ENCODE measurements at places on chromosomes 7 and 10.
A peak's percentile ranks its signal among the peaks of the same experiment; 100 is the strongest.

GRCh38 chr7:157439761-157440160, 103.0 kb downstream of the DNAJB6 start:
- no peaks in the 10 kb centered on the region for H3K4me1 ChIP-seq
- DNase-seq = no peak
- no peak overlapping the region for H3K27ac ChIP-seq
- H3K4me3 ChIP-seq = no peak overlapping the region

DNA sequence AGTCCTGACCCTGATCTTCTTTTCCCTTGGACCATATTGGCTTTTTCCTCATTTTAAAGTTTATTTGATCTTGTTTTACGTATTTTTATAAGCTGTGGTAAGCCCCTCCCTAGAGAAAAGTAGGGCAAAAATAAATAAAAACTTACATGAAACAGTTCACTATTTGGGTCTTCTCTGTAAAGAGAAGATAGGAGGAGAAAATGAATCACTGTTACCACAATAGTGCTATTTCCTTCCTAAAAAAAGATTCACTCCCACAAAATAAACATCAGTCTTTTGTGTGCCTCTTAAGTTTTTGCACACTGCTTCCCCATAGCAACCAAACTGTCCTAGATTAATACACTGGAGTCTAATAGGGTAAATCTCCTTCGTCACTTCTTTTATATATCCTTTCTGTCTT, 1.4 kb upstream of the SVIL start:
- H3K4me1 ChIP-seq = 0 out of 2 replicates have a peak, but pooled peaks cover 2% of the 10 kb centered on the region
- H3K4me3 ChIP-seq = no peak overlapping the region
- no peak overlapping the region for H3K27ac ChIP-seq
- H3K27me3 ChIP-seq = no peaks in the 10 kb centered on the region
- no peak for DNase-seq

DNA sequence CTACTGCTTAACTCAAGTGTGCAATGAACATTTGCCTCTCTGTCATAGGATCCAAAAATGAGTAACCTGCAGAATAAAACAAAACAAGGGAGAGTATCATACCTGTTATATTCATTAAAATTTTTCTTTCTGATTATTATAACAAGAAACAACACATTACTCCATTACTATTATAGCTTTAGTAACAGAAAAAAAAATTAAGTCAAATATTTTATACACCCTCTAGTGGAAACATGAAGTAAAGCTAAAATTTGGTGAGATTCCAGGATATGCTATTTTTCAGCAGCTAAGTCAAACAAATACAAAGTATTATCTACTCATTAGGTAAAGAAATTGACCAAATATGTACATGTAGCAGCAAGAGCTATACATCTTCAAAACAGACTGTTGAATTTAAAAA, 56.3 kb downstream of the PDZD8 start:
- no peak for DNase-seq
- H3K27ac ChIP-seq = no peak overlapping the region
- no peaks in the 10 kb centered on the region for H3K36me3 ChIP-seq
- H3K27me3 ChIP-seq = no peaks in the 10 kb centered on the region

DNA sequence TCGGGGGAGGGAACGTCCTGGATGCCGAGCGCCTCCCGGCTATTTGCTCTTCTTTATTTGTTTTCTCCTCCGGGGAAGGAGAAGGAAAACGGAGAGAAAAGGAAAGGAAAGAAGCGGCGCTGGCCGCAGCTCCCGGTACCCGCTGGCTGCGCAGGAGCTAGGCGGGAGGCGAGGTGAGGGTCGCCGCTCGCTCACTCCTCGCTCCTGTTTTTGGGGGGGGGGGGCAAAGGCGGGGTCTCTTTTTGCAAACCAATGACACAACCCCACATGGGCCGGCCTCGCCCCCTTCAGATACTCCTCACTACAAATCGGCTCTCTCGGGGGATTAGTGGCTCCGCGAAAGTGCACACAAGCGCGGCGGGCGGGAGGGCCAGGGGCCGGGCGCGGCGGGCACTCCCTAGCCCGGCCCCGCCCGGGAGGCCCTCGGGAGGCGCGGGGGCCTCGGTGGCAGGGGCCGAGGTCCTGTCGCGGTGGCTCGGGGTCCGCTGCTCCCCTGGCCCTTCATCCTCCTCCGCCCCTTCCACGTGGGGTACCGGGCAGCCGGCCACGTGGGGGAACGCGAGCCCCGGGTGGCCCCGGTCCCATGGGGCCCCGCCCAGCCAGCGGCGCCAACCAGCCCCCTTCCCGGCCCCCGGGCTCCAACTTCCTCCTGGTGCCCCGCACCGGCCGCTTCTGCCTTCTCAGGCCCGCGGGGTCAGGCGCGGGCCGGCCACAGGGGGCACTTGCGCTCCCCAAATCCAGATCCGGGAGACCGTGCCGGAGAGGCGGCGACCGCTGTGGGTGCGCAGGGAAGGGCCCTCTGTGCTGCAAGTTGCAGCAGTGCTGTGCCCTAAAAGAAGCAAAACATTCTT, 718 bp upstream of the CTBP2 start:
- H3K4me1 ChIP-seq = peaks cover under 1% of the 10 kb centered on the region
- no peaks in the 10 kb centered on the region for H3K36me3 ChIP-seq
- H3K4me3 ChIP-seq = peak overlapping the region; percentile 60
- H3K27ac ChIP-seq = no peak overlapping the region
